ENCODE measurements at places on chromosomes 3 and 15.

DNA sequence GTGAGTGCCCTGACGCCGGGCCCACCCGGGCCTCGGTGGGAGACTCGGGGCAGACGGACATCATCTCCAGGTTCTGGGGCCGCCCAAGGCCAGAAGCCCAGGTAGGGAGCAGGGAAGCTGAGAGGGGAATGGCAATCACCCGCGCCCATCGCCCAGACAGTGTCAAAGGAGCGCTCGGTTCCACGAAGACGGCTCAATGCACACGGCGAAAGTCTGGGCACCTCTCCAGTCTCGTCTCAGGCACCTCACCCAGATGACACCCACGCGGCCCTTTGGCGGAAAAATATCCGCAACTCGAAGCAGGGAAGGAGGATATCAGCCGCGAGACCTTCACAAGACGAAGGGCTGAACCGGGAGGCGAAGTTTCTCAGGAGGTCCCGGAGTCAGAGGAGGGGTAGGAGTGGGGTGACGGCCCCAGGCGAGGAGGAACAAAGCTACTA, 916 bp downstream of the IL17RD start:
- DNase-seq, result no peak

DNA sequence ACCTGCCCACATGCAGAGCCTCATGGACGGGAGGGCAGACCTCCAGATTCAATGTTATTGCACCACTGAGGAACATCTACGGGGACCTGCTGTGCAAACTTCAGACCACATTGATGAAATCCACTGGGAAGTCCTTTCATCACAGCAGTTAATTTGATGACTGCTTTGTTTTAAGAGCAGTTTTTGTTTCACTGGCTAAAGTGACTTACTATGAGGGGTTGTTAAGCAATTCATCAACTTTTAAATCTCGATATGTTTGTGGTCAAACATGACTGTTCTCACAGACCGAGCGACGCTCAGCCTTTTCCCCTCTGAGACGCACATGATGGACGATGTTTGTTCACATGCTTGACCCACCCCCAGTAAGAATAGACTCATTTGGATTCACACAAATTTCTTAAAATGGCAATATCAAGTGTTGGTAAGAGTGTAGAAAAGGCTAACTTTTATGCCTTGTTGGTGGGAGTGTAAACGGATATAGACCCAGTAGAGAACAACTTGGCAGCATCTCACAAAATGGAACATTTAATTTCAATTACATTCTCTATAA, 35.9 kb upstream of the IREB2 start:
- no peak for DNase-seq

- DNase-seq, result no peak
Measured at GRCh38 chr3:50628601-50629000, 11.7 kb downstream of the MAPKAPK3 start.

DNA sequence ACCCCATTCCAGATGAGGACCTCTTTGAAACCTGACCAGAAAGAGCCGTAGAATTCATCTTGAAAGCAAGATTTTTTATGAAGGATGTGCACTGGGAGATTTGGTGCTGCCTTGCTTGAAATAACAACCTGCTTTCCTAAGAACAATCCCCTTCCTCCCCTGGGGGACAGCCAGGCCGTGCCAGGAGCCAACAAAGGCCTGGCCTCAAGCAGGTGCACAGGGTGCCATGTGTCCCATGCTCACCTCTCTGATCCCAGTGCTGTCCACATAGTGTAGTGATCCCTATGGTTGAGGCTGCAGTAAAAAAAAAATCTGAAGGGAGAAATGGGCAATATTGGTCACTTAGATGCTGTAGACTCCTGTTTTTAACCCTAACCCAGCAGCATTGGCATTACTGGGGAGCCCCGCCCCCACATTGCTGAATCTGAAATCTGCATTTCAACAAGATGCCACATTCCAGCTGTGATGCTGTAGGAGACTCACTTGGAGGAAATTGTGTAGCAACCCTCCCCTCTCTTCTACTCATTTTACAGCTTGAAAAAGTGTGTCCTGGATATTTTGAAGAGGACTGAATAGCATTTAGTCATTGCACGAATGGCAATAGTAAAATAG, 171.2 kb downstream of the APBA2 start:
- no peak for DNase-seq
